Sigmoid colon (tissue), 7 donors: ENCODE measurements at places on chromosomes 11 and 22.

GRCh38 chr11:115396533-115396932 is 107.7 kb downstream of the CADM1 start:
- DNase-seq, result no peak

- peak; percentile 53 for DNase-seq
Observed at GRCh38 chr11:8828580-8829361, 82.2 kb upstream of the AKIP1 start.

DNA sequence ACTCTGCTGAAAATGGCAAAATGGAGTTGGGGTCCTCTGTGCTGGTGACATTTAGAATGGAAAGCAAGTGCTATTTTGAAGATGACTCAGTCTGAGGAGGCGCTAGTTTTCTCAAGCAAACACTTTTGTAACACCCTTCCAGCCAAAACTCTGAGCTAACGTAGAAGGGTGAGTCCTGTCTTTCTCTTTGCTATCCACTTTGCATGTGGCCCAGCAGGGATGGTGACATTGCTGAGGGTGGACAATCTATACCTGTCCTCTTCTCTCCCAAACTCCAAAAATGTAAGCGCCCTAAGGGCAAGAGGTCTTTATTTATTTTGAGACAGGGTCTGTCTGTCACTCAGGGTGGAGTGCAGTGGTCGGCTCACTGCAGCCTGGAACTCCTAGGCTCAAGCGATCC is 3.6 kb upstream of the KAT5 start:
- no peak for DNase-seq

- no peak for DNase-seq
Observed at GRCh38 chr11:109734566-109734965, 312.6 kb downstream of the C11orf87 start.

GRCh38 chr11:67490727-67491065 is 7.9 kb downstream of the AIP start:
- DNase-seq, result no peak

GRCh38 chr11:17635551-17635938 is 83.8 kb upstream of the MYOD1 start:
- no peak for DNase-seq

DNA sequence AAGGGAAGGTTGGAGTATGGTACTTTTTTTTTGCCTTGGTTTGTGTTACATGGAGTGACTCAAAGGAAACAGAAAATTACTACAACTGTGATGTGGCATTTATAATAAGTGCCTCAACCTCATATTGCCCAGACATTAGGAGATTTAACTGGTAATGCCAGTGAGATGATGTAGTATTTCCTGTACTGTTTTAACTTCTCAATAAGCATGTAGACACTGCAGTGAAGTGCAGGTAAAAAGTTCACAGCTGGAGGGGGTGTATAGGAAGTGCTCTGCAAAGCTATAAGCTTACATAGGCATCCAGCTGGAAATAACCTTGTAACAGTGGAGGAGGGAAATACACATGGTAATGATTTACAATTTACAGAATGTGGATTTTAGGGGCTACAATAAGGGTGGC is 138.2 kb upstream of the MTMR2 start:
- no peak for DNase-seq

- no peak for DNase-seq
Observed at GRCh38 chr11:131932584-131933325, 562.3 kb downstream of the NTM start.

DNA sequence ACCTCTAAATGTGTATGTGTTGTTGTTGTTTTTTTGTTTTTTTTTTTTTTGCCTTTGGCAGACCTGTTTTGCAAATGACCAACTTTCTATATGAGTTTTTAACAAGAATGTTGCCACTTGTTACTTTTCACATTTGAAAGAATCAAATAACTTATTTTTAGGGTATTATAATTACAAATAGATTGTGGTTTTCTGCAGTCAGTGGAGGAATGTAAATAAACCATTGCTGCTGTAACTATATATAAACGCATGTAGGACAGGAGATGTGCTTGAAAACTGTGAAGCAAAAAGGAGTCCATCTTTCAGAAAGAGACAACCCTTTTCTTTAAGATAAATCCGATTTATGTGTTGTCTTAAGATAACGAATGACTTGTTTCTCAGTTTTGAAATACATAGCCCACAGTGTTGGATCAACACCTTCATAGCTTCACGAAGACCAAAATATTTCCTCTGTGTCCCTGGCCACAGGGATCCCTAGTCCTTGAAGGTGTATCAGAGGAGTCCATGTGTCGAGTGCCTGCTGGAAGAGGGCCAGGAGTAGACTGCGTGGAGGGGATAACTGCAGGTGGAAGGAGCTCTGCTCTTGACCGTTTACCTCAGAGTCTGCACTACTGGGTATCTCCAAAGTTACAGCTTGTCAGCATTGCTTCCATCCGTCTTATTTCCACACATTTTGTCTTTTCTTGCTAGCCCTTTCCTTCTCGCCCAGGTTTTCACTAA is 24.7 kb downstream of the TNRC6B start:
- no peak for DNase-seq

DNA sequence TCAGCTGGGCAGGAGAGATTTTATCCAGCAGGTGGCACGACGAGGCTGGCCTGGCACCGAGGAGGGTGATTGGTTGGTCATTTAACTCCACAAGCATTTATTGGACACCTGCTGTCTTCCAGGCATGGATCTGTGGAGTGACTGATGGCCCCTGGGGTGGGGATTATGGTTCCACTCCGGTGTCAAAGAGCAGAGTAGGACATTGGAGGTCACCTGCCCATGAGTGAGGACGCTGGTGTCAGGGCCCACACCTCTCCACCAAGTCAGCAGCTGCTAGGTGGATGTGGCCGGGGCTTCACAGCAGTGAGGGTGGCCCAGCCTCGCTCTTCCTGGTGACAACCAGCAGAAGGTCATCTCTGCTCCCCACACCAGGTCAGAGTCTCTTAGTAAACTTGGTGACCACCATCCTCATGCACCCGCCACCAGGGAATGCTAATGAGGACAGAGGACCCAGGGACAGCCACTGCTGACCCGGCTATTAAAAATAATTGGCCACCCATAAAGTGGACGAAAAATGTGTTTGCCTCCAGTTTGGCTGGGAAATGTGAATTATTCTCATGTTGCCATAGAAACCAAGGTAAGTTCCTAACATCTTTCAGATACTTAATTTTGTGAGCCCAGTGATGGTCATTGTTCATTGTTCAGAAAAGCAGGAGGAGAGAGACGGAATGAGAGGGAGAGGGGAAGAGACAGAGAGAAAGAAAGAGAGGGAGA is 428.7 kb downstream of the TBC1D22A start:
- DNase-seq, result peak; percentile 46

- no peak for DNase-seq
Observed at GRCh38 chr11:21364866-21365624, 695.7 kb downstream of the NELL1 start.

GRCh38 chr11:131656179-131656838 is 285.9 kb downstream of the NTM start:
- DNase-seq, result no peak

DNA sequence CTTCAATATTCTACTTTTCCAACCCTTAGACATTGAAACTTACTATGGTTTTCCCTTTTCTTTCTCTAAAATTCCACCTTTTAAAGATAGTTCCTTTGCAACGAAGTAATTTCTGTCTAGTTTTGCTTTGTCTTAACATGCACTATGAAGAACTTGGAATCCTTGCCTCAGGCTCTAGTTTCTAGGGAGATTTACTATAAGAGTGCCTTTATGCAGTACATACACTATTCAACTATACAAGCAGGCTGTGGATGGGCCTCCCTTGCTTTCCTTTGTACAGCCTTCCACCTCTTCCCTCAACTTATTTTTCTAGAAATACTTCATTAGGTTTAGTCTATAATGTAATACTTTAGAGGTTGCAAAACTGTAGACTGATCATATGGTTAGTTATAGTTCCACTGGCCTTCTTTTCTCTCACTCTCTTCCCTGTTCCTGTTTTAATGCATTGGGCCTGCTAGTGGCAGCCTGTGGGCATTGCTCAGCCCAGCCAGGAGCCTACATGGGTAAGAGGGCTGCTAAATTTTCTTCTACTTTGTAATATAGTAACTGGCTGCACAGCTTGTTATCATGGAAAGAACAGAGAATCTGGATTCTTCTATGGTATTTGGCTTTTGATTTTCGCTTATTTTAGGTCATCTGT is 100.2 kb downstream of the C11orf87 start:
- DNase-seq, result no peak

- DNase-seq, result no peak
Observed at GRCh38 chr22:22935056-22935545, 47.5 kb downstream of the IGLL5 start.

DNA sequence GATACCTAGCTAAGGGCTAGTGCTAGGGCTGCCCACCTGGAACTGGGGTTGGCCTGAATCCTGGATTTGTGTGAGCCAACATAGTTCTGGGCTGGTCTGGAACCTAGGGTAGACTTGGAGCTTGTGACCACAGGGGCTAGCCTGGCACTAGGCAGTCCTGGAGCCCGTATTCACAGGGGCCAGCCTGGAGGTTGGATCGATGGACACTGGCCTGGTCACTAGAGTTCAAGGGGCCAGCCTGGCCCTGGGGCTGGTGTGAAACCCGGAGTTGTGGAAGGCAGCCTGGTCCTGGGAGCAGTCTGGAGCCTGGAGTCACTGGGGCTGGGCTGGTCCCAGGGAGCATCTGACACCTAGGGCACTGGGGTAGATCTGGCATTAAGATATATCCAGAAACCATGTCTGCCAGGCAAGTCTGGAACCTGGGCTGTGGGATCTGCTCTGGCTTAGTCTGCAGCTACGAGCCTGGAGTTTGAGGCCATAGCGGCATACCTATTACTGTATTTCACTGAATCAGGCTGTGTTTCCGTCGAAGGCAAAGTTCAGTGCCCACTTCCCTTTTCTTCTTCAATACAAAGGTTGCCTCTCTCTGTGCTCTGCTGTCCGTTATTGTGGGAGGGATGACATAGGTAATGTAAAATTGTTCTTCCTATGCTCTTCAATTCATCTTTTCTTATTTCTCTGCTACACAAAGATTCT is 9.1 kb upstream of the GLYATL1B start:
- no peak for DNase-seq
